ENCODE measurements at places on chromosomes 5 and 9.

GRCh38 chr9:98182889-98183599, 9.4 kb downstream of the CORO2A start:
- DNase-seq, result no peak

- DNase-seq, result no peak
Measured at GRCh38 chr9:105330755-105331154, 86.3 kb downstream of the SLC44A1 start.

DNA sequence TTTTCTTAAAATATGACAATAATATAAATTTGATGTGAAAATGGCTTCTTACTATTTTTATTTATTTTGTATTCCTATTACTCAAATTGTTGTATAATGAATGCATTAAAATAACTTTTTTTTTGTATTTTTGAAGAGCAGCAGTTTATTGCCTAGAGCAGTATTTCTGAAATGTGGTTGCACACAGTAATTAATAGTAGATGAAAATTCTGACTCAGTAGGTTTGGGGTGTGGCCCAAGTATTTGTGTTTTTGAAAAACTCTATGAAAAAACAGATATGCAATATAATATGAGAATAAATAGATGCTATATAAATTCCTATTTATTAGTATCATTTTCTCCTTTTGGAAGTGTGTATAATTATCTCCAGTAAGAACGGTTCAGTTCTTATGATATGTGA, 2225.3 kb upstream of the C9orf72 start:
- DNase-seq, result no peak

- DNase-seq, result no peak
Measured at GRCh38 chr5:139696167-139696893, 48.2 kb downstream of the CXXC5 start.
